ENCODE measurements at places on chromosomes 16 and 17.
A peak's percentile ranks its signal among the peaks of the same experiment; 100 is the strongest.

DNA sequence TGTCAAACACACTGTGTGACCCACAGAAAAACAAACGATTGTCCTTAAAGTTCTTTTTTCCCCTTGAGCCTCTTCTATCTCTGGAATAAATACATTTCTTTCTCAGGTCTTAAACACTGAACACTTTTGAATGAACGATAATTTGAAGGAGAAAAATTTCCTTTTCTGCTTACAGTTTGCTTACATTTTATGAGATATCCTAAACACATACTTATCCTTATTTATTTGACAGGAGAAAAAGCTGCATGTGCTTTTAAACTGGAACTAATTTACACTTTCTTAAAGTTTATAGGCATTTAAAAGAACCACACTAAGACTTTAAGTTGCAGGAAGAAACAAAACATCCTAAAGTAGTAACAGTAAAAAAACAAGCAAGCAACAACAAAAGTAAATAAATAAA lies 4.7 kb upstream of the IGF2BP1 start:
- no peak for DNase-seq

GRCh38 chr16:56451753-56452689 lies 667 bp downstream of the OGFOD1 start:
- peak; percentile 20 for DNase-seq

DNA sequence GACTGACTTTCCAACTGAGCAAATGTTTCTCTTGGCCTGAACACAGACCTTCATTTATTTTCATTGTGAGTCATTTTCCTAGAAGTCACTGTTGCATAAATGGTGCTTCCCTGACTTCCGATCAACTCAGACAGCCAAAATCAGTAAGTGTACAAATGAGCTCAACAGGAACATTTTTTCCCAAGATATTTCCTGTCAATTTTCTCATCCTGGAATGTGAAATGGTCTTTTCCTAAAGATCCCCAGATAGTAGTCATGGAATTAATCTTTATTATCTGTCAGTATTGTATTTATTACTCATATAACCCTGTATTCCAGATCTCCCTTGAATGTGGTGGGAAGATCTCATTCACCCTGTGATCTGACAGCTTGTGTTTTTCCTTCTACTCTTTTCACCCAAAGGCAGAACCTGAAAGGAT lies 360.3 kb upstream of the KIF2B start:
- no peak for DNase-seq

GRCh38 chr16:72657791-72658190 lies 390.1 kb downstream of the ZFHX3 start:
- DNase-seq, result no peak

DNA sequence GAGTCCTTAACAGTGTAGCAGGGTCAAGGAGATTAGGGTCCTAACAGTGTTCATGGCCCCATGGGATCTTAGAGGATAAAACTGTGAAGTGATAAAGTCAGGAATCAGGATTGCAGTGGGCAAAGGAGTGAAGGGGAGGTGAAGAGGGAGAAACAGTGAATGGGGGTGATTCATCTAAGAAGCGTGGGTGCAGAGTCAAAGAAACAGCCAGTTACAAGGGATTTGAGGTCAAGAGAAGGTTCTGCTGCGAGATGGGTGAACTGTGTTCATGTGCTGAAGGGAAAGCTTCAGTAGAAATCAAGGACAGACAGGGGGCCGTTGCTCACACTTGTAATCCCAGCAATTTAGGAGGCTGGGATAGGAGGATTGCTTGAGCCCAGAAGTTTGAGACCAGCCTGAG lies 5.9 kb downstream of the GTF3C1 start:
- DNase-seq, result no peak

- no peak for DNase-seq
These were observed 7.0 kb downstream of the ZNF768 start for GRCh38 chr16:30519120-30520049.

DNA sequence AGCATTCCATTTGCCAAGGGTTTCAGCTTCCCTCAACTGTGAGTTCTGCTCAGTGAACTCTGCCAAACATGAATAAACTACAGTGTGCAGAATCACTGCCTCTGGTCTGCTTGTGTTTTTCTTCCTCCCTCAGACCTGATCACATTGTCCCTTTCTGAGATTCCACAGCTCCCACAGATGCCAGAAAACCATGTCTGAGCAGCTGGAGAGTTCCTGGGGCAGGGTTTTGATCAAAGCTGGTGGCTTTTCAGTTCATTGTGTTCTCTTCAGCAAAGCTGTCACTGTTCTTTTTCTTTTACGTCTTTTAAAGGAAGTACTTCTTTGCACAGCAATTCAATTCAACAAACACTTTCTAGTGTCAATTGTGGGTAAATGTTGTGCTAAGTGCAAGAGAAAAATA lies 555.8 kb downstream of the RBFOX1 start:
- DNase-seq, result no peak

DNA sequence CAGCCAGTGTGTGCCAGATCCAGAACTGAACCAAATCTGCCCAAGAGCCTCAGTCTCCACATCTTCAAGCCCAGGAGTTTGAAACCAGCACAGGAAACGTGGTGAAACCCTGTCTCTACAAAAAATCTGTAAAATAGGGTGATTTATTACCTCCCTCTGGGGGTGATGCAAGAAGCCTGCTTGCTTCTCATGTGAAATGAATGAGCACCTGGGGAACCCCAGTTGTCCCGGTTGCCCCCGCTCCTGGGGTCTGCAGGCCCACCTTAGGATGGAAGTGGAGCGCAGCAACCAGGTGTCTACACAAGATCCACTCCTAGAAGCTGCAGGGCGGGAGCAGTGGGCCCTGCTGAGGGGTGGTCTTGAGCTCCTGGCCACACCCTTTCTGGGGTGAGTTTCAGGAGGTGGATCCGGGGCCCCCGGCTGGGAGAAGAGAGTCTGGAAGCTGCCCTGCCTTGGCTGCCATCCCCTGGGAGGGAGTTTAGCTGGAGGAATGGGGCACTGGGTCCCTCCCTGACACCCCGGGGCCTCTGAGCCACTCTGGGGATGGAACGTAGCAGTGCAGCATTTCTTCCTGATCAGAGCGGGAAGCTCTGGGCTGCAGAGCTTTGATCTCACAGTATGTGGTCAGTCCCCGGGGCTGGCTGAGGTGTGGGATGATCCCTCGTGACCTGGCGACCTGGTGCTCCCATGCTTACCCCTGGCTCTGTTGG lies 117.8 kb downstream of the RAB11FIP4 start:
- peak; percentile 32 for DNase-seq

- DNase-seq, result peak; percentile 72
These were observed 4.0 kb upstream of the ABCC3 start for GRCh38 chr17:50630524-50631194.

DNA sequence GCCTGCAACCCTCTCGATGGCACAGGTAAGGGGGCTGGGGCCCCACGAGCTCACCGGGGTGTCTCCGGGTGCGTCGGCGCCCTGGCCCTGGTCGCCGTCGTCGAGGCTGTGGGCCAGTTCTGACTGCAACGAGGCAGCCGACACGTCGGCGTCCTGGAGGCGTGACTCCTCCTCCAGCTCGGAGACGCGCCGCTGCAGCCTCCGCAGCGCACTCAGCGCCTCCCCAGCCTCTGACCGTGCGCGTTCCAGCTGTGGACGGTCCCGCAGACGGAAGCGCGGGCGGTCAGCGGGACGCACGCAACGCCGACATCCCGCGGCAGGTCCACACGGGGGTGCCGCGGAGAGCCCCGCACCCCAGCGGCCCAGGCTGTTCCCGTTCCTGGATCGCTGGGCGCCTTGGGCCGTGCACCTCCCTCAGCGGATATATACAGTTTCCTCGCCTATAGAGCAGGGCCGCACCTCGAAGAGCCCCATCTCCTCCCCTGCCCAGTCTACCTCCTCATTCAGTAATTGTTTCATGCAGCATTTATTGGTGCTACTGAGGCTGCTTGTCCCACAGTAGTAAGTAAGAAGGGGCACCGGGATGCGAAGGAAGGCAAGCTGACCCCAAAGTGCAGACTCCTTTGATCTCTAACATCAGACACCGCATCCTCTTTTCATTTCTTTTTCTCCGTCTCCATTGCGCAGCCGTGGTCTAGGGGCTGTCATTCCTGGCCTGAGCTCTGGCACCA lies 5.8 kb downstream of the THOC6 start:
- peak; percentile 72 for DNase-seq

DNA sequence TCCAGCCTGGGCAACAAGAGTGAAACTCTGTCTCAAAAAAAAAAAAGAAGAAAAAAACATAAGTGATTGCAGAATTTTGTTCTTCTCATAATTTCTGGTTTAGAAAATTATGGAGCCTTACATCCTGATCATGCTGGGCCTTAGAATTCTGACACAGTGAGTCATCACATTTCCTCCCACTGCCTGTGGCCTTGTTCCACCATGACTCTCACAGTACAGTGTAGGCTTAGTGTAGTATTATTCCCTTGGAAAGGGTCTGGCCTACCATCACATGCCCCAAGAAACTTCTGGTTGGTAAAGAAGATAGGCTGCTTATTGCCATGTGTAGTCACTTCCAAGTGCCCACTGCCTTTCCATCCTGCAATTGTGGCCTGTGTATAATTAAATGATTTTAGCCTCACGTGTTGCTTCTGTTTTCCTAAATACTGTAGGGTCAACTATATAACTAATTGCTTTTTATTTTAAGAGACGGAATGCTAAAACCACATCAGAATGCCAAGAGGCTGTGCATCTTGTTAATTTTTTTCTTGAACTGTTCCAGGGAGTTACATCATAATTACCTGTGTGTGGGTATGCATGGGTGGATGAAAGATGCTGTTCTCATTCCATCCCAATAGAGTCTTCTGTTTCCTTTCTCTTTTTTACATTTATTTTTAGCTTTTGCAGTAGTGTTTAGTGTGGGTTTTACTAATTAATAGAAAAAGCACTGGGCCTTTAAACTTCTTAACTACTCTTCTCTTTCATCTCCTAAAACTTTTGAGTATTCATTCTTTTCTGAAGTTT lies 25.9 kb downstream of the OGFOD1 start:
- peak; percentile 10 for DNase-seq

GRCh38 chr17:69245617-69246016 lies 17.0 kb upstream of the ABCA10 start:
- no peak for DNase-seq

GRCh38 chr17:37743875-37744632 lies 805 bp downstream of the HNF1B start:
- DNase-seq, result peak; percentile 18

- no peak for DNase-seq
These were observed 43.3 kb downstream of the POLR3K start for GRCh38 chr16:9903-10665.

DNA sequence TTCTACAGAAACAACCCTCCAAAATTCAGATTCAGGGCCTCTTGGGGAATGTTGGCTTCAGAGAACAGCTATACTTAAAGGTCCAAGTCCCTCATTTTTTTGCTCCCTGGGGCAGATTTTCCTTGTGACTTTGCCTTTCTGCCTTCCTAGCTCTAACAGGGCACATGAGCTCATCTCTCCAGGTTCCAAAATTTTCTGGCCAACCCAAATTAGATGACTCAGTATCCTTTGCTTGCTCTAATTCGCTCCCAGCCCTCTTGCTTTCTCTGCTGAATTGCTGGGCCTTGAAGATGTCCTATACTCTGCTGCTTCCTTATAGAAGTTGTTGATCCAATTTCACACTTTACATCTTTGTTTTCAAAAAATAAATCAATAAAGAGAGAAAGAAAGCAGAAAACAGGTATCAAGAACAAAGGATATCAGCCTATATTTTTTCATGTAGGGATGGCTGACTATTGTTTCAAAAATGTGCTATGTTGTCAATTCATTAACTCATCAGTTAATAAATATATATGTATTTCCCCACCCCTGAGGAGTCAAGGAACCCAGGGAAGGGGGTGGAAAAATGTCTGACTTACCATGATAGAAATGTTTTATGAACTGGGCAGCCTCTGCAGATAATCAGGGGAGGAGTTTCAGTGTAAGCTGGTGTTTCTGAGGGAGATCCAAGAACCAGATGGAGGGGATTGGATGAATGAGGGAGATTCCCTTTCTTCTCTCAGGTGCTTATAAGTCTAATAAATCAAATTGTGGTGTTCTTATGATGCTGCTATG lies 1.0 kb upstream of the KRTAP4-2 start:
- DNase-seq, result no peak

DNA sequence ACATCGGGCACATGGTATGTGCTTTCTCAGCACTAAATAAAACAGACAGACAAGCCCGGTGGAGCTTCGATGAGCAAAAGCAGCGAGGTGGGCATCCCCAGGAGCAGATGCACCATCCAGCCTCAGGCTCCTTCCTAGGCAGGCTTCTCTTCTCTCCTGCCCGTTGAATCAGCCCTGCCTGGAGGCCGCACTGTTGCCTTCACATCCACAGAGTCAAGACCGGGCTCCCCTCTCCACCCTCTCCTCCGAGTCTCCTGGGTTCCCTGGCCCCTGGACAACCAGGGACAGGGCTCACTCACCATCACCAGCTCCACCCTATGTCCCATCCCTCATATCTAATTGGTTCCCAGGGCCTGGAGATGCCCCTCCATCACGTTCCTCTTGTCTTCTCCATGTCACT lies 79.7 kb upstream of the RCVRN start:
- no peak for DNase-seq

DNA sequence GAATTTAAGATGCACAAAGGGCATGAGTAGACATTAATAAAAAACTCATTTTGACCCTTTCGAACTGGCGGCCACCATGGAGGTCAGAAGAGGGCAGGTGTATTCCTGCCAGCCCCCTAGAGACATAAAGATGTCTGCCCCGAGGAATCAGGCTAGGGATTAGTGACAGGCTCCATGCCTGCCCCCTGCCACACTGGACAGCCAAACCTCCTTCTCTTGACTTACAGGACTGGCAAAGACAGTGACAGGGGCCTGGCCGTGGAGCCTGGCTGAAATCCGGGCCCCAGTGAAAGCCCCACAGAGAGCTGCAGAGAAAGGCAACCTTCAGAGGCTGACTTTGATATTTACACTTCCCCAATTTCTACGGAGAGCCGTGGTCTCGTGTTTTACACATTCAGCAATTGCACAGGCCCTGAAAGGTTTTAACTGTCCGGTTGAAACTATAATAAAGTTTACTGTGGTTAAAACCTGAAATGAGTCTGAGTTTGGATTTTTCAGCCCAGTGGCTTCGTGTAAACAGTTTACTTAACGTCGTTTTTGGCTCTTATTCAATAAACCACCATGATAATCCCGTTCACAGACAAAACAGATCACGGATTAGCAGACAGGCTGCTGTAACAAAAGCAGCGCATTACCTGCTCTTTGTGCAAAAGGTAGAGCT lies 243.9 kb upstream of the MYOCD start:
- no peak for DNase-seq

DNA sequence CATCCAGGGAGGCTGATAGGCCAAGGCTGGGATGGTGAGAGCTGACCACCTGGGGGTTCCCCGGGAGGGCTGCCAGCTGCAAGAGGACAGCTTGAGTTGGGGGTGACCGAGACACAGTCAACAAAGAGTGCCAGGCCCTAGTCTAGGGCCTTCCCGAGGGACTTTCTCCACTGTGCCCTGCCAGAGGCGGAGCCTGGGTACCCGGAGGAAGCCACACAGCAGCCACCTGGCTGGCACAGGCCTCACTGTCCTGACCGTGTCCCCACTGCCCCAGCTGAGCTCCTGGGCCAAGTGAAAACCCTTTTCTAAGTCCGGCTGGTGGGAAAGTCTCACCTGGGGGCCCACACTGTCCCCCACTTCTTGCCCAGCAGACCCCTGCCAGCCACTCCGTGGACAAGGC lies 71.9 kb upstream of the GSE1 start:
- no peak for DNase-seq

DNA sequence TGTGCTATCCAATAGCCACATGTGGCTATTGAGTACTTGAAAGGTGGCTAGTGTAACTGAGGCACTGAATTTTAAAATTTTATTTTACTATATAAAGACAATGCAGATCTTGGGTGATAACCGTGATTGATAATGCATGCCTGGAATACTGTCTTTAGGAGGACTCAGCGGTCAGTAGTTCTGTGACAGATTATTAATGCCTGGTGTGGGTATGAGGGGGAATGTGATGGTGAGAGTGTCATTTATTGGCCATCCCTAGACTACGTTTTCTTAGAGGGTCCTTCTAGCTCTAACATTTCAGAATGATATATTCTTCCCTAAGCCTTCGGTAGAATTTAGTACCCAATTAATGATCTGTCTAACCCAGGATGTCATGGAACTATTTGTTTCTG lies 157.6 kb downstream of the CPPED1 start:
- DNase-seq, result no peak
